ENCODE measurements at places on chromosomes 12 and 14.

GRCh38 chr12:106303202-106303820, 778 bp downstream of the TCP11L2 start:
- peak; percentile 92 for DNase-seq

- DNase-seq: no peak
Observed at GRCh38 chr14:57171363-57171762, 97.3 kb downstream of the EXOC5 start.

- DNase-seq: no peak
Observed at GRCh38 chr14:24315243-24315806, 4.0 kb downstream of the LTB4R start.

- peak; percentile 86 for DNase-seq
Observed at GRCh38 chr12:109775172-109775881, 57.9 kb downstream of the TRPV4 start.

DNA sequence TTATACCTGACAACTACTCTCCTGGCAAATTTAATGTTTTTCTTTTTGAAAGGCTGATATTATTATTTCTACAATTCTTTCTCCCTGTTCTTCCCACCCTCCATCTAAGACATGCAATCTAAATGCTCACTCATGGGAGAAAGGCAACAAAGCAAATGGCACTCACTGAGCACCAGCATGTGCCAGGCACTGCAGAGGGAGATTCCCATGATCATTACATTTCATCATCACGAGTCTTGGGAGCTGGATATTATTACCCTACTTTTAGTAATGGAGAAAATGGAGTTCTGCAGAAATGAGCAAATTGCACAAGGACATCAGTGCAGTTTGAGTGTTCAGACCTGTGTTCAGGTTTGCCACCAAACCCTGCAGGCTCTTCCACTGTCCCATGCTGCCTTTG, 27.9 kb downstream of the PPM1H start:
- DNase-seq: no peak

DNA sequence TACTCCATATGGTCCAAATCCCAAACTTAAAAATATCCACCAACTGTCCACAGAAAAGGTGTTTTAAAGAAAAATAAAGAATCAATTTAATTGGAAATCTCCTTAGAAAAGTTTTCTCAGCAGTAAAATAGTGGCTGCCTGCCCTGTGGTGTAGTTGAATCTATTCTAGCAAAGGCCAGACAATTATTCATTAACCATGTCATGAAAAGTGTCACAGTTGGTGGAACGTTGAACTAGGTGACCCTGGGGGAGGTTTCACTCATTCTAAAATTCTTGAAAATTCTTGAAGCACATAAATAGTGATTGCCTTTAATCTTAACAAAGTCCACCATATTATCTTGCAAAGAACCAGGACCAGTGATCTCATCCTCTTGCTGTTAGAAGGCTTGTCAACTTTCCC, 78.4 kb upstream of the GZMB start:
- no peak for DNase-seq

GRCh38 chr12:50234347-50234746, 49.0 kb downstream of the LIMA1 start:
- no peak for DNase-seq

- DNase-seq: no peak
Observed at GRCh38 chr12:19799216-19799615, 359.9 kb downstream of the AEBP2 start.

- DNase-seq: no peak
Observed at GRCh38 chr14:95727056-95727700, 13.3 kb upstream of the TCL1A start.

DNA sequence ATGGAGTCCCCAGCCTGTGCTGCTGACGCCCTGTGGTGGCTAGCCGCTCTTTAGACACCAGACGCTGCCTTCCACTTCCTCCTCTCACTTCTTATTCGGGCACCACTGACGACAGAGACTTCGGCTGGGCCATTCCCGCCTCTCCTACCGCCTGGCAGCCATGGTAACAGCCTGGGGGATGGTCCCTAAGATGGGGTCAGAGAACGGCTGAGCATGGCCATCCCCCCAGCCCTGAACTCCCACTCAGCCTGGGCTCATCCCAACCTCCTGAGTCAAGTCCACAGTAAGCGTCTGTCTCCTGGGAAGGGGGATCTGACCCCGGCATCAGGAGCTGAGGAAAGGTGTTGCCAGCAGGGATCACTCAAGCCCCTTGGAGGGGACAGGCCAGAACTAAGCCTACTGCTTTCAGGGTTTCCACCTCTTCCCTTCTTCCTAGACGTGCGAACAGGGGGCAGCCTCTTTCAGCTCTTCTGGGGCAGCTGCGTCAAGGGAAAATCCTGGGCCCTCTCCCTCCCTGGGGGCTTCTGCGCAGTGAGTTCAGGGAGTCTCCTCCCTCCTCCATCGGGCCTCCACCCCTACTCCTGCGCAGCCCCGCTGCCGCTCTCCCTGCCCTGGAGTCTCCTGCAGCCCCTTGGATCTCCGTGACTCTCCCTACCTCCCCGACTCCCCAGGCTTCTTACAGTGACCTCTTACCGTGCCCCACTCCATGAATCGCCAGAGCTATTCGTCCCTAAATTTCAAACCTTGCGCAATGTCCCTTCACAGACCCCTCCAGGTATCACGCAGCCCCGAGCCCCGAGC, 643 bp upstream of the TAMALIN start:
- no peak for DNase-seq

DNA sequence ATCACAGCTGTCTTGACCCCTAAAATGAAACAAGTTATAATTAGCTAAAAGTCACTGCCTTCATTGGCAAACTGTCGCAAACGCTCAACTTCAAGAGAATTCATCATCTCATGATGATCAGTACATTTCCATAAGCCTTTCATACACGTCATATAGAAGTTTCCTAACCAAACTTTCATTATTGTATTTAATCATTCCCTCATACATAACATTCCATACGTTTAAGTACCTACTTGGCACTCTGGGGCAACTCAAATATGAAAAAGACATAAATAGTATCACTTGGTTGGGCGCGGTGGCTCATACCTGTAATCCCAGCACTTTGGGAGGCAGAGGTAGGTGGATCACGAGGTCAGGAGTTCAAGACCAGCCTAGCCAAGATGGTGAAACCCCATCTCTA, 12.4 kb upstream of the PPP2R5E start:
- DNase-seq: no peak

DNA sequence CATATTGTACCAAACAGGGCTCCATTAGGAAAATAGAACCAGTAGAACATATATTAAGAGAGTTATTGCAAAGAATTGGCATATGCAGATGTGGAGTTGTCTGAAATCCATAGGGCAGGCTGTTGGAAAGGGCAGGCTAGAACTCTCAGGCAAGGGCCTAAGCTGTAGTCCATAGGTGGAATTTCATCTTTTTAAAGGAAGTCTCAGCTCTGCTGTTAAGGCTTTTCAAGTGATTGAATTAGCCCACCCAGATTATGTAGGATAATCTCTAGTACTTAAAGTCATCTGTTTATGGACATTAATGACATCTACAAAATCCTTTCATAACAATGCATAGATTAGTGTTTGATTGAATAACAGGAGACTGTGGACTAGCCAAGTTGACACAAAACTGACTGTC, 59.4 kb downstream of the RAD51B start:
- DNase-seq: no peak

- peak; percentile 75 for DNase-seq
Observed at GRCh38 chr12:53695152-53696145, 19.6 kb upstream of the ATP5MC2 start.
